A549 (cell line): ENCODE measurements at places on chromosomes 3 and 15.
A peak's percentile ranks its signal among the peaks of the same experiment; 100 is the strongest.

DNA sequence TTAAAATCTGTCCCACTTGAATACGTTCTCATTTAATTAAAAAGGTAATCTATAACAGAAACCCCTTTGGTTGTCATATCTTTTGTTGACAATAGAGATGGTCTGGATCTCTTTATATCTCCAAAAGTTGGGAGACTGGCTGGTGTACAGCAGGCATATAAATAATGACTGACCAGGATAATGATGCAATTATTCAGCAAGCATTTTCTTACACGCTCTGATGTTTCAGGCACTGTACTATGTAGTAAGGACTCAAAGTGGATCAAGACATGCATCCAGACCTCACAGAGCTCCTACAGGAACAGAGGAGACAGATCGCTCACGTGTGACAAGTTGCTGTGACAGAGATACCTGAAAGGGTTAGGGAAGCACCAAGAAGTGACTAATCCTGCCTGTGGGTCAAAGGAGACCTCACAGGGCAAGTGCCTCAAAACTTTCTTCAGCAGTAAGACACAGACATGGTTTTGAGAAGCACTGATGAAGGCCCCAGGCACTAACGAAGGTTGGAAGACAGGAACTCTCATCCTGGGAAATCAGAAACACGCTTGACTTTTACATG, 25.7 kb downstream of the VPS39 start:
- no peak for DNase-seq

- peak; percentile 2 for DNase-seq
Measured at GRCh38 chr3:195319060-195319459, 48.1 kb upstream of the XXYLT1 start.

DNA sequence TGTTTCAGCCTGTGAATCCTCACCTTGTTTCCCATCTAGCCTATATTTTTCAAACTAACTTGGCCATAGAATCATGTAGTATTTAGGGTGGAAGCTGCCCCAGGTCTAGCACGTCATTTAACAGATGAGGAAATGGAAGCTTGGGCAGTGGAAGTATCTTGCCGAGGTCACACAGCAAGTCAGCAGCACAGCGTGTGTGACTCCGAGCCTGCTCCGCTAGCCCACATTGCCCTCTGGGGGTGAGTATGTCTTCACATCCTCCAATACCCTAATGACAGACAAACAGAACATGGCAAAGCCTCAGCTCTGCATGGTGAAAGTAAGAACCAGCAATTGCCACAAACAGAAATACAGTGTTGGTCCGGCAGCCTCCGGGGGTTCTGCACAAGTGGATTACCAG, 2.2 kb upstream of the CCR5 start:
- no peak for DNase-seq

- no peak for DNase-seq
Measured at GRCh38 chr3:101377209-101377608, 56.8 kb upstream of the IMPG2 start.

DNA sequence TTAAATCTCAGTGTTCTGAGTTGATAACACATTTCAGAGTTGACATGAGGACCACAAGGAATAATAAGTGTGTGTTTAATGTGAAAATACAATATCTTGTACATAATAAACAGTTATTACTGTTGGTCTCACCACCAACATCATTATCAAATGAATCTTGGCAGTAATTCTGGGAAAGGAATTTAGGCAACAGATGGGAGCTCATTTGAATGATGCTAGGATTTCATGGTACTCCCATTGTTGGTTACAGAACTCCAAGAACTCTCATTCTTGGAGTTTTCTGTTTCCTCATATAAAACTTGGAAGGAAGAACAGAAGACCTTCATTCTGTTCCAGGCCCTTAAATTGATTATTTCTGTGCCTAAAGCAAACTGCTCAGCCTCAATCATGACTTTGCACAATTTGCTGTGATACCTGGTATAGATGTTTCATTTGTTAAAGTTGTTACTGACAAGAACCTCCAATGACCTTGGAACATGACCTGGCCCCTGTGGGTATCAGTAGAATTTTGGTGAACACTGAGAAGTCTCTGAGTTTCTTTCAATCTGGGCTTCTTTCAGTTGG, 385.8 kb downstream of the LPP start:
- no peak for DNase-seq

DNA sequence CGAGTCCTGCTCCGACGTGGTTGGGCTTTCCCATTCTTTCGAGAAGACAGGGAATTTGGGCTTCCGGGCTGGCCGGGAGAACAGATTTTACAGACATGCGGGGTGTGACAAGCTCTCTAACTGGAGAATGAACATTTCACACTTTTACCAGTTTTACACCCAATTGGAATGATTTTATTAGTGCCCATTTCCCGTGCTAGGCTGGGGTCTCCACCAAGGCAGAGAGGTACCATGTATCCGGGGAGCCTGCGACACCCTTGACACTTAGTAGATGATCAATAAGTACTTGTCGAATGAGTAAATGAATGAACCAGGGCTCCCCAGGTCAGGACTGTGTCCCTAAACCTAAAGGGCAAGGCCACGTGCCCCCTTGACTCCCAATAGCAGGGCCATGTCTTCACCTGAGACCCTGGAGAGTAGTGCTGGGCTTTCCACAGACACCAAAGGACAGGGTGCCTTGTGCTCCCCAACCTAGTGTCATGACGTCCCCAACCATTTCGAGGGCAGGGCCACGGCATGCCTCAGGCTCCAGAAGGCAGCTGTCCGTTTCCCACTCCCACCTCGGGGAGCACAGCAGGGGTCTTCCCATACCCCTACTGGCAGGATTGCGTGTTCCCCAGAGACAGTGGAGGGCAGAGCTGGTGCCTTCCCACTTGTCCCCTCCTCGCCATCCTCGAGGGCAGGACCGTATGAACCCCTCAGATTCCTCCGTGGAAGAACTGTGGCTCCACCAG, 679 bp upstream of the MYD88 start:
- DNase-seq = no peak

GRCh38 chr3:132690040-132690439, 29.9 kb downstream of the UBA5 start:
- DNase-seq = no peak

DNA sequence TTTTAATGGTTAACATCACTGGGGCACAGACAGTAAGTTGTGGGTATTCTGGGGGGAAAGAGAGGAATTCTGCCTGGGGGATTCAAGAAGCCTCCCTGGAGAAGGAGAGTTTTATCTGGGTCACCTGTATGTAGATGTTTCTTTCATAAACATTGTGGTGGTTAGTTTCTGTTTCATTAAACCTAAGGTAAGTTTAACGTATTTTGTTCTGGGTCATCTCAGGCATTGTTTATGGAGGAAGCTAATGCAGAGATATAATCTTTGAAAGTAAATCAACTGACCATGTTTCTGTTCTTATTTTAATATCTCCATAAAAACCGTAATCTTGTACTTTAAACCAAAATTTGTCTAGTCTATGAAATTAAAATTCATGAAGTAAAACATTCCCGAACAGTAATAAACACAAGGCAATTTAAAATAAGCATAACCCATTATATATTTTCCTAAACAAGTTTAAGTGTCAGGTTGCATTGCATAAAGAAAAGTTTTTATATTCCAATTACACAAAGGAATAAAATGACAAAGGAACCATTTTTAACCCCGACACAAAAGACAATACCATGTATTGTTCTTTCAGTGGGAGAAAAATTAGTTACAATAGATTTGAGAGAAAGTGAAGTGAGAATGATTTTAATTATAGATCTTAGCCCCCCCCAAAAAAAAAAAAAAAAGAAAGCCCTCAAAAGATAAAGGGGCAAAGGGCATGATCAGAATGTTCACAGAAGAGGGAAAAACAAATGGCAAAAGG, 274.6 kb upstream of the TBL1XR1 start:
- DNase-seq = no peak

DNA sequence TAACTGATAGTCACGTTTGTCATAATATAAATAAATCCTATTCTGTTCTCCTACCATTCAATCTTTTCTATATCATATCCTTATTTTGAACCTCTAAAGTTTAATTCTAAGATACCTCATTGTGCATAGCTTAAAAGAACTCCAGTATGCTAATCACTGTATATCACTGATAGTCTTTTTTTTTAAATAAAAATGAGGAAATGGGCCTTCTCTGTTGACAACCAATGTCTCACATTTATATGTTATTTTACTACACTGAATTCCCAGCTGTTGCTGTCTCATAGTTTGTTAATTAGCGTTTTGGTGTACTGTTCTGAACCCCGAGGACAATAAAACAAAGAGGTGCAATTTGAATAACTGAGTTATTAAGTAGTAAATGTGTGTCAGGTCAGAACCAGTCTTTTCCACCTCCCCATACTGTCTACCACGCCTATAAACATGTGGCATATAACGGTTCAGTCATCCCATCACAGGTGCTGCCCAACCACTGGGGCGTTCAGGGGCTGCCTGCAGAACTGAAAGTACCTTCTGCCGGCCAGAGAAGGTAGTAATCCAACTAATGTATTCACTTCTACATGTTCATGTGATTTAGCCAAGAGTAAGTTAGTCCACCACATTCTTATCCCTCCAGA, 14.9 kb downstream of the CBLB start:
- no peak for DNase-seq

- no peak for DNase-seq
Measured at GRCh38 chr15:39251413-39252133, 329.3 kb upstream of the THBS1 start.

- DNase-seq = no peak
Measured at GRCh38 chr3:195907684-195907933, 742 bp downstream of the TNK2 start.

GRCh38 chr3:10514407-10515069, 9.2 kb upstream of the ATP2B2 start:
- no peak for DNase-seq
